ENCODE measurements at places on chromosomes 1 and 21.
A peak's percentile ranks its signal among the peaks of the same experiment; 100 is the strongest.

DNA sequence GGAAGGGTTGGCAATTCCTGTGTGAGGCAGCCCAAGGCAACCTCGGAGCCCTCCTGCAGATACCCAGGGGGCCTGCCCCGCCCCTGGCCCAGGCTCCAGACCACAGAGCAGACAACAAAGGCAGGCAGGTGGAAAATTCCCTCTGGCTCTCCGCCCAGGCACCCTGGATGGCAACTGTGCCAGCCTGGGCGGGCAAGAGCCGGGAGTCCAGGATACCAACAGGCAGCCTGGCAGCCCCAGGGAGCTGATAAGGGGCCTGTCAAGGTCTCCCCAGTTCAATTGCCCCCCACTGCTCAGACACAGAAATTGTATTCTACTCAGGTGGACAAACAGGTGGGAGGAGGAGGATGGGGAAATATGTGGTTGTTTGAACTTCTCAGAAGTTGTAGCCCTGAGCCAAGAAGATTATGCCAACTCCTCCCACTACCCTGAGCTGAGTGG is 15.4 kb upstream of the GPR37L1 start:
- peak; percentile 75 for DNase-seq

- no peak for DNase-seq
These were observed 10.2 kb upstream of the RCAN1 start for GRCh38 chr21:34625030-34625593.

DNA sequence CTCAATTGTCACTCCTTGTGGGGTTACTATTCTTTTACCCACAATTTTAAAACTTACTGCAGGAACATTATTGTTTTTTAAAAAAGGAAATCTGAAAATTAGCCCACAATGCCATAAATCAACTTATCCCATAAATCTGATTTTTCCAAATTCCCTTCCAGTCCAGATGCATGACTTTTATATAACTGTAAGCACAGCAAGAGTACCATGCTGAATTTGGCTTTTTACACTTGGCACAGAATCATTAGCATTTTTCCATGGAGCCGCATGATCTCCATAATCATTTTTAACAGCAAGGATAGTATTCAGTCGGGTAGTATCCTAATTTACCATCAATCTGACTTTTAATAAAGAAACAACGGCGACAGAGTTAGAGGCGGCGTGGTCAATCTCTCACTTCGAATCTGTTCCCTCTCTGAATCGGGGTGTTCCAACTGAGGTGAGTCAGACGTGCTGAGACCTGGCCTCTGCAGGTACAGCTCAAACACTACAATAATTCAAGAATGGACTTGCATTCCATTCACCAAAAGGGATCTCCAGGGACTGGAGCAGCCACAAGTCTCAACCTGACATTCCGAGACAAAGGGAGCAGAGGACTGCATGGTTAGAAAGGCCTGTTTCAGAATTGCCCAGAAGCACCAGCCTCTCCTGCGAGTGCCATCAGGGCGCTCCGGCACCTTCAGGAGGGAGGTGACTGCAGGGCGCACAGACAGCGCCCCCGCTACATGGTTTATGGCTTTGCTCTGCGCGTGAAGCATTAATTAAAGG is 48.9 kb downstream of the SLC66A1 start:
- DNase-seq: no peak

DNA sequence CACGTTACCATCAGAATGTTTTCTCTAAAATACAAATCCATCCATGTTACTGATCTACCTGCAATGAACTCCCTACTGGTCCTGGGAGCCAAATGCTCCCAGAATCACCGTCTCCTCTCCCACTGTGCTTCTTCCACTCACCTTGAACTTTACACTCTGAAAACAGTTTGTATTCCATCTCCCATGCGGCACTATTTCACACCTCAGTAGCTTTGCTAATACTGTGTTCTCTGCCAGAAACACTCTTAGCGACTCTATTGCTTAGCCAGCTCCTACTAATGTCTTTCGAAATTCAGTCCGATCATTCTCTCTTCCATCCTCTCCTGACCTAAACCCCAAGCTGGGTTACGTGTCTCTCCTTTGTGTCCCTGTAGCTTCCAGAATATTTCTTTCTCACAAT is 284.4 kb upstream of the DUSP10 start:
- no peak for DNase-seq

- no peak for DNase-seq
These were observed 9.4 kb upstream of the UBR4 start for GRCh38 chr1:19219451-19219850.

DNA sequence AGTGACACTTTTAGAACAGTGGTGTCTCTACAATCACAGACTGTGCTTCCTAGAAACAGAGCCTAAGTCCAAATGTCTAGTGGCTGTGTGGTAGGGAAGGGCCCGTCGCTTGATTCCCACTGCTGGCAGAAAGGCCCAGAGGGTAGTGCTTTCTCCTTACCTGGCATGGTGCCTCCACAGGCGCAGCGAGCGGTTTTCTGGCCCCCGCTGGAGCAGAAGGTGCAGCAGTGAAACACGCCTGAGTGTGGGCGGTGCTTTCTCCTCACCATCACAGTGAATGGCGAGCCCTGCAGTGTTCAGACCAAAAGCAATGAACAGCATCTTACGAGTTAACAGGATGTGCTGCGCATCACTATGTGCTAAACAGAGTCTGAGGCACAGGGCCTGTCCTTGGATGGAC is 8.3 kb downstream of the TRIM45 start:
- DNase-seq: no peak

DNA sequence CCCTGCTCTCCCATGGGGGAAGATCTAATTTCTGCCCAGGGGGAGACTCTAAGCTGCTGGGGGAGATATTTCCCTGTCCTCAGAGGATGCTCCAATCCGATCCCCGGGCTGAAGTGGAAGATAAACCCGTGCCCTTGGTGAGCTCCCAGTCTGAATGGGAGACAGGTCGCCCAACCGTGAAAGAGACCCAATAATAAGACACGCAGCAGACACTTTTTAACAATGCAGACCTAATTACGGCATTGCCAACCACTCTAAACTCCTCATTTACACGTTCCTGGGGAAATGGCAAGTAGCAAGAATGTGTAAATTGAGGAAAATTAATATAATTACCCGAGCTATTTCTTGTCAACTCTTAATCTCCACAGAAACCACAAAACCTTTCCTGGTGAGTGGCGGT is 48.7 kb upstream of the ACTL8 start:
- no peak for DNase-seq

- no peak for DNase-seq
These were observed 18.1 kb upstream of the PSMA5 start for GRCh38 chr1:109444346-109444745.

Measured in NCI-H510A (cell line).